CD4-positive, alpha-beta T cell (primary cell): ENCODE measurements at places on chromosomes 12 and 14. TPM values are rescaled to one million over a fixed set of nuclear protein-coding genes. Genes with fewer than 3 reads are reported as not detected.
A peak's percentile ranks its signal among the peaks of the same experiment; 100 is the strongest.

DNA sequence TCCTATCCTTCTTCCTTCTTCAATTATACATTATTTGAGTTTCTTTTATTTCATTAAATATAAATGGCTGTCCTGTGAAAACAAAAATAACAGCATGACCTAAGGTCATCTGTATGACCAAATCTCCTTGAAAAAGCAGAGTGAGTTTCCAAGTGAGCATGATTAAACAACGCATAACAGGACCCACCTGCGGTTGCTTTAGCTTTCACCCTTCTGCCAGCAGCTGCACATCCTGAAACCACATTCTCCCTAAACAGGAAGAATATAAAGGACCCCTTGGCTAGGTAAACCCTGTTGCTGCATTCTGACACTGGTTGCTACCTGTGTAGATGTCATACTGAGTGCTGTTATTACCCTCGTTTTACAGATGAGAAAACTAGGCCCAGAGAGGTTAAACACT, 42.8 kb upstream of the CPM start:
- H3K27ac ChIP-seq: no peak overlapping the region
- H3K4me3 ChIP-seq: no peak overlapping the region
- no peaks in the 10 kb centered on the region for H3K36me3 ChIP-seq
- no peak for DNase-seq
- no peaks in the 10 kb centered on the region for H3K4me1 ChIP-seq
- H3K27me3 ChIP-seq: no peaks in the 10 kb centered on the region

Gene PROX2
- total RNA-seq: 0.25 TPM

Gene CCDC38
- not detected for total RNA-seq

- peak; percentile 35 for DNase-seq
- no peak overlapping the region for H3K27ac ChIP-seq
- no peak overlapping the region for H3K4me3 ChIP-seq
- H3K36me3 ChIP-seq: no peaks in the 10 kb centered on the region
Measured at GRCh38 chr12:117587631-117588287, 226.3 kb upstream of the NOS1 start.

- H3K27ac ChIP-seq: peak overlapping the region; percentile 57
- H3K27me3 ChIP-seq: no peaks in the 10 kb centered on the region
Measured at GRCh38 chr14:104694991-104695659, 5.7 kb downstream of the INF2 start.

- peak overlapping the region; percentile 60 for H3K4me3 ChIP-seq
- no peaks in the 10 kb centered on the region for H3K36me3 ChIP-seq
- no peak overlapping the region for H3K27ac ChIP-seq
- H3K4me1 ChIP-seq: peaks cover 18% of the 10 kb centered on the region
- peaks cover 11% of the 10 kb centered on the region for H3K27me3 ChIP-seq
Measured at GRCh38 chr14:64294672-64295413, 672 bp upstream of the ESR2 start.

DNA sequence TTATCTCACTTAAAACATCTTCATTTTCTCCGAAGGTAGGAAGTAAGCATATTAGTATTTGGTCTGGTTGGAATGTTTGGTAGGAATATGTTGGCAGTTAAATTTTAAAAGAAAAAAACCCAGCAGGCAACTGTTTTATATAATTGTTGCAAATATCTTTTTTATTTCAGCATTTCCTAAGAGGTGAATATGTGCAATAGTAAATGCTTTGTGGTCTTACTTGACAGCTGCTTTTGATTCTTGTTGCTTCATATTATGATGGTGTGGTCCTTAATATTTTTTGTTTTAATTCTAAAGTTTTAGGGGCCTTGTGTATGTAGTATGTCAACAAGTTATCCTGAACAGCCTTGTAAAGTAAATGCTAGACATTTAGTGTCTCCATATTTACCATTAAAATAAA, 6.3 kb downstream of the TRAFD1 start:
- H3K27me3 ChIP-seq: no peaks in the 10 kb centered on the region
- H3K36me3 ChIP-seq: peaks cover 41% of the 10 kb centered on the region
- DNase-seq: no peak
- H3K4me3 ChIP-seq: no peak overlapping the region

DNA sequence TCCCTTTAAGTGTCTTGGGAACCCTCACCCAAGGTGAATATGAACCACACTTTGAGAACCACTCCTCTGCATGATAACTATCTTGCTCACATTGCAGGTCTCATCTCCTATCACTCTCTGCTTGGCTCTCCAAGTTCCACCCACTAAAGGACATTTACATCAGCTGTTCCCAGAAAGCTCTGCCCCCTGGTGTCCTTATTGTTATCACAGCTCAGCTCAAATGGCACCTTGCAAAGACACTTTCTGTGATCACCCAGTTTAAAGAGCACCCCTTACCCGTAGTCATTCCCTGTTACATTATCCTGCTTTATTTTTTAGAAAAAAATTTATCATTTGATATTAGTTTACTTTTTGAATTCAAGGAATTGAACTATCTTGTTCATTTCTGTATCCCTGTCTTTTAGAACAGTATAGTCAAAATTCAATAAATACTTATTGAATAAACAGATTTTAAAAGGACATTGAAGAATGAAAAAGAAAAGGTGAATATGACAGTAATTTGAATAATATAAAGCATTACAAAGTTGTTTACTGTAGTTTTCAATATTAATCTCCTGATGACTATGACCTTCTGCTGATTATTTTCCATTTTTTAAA, 20.5 kb upstream of the GUCY2C start:
- H3K4me1 ChIP-seq: no peaks in the 10 kb centered on the region
- peak; percentile 76 for DNase-seq
- no peaks in the 10 kb centered on the region for H3K27me3 ChIP-seq
- no peak overlapping the region for H3K4me3 ChIP-seq

Gene LMNTD1
- not detected for total RNA-seq

GRCh38 chr14:100203962-100204834, 34.7 kb upstream of the YY1 start:
- H3K4me3 ChIP-seq: no peak overlapping the region
- no peaks in the 10 kb centered on the region for H3K27me3 ChIP-seq
- no peak for DNase-seq

- H3K27ac ChIP-seq: no peak overlapping the region
- no peak overlapping the region for H3K4me3 ChIP-seq
- H3K27me3 ChIP-seq: no peaks in the 10 kb centered on the region
- H3K36me3 ChIP-seq: no peaks in the 10 kb centered on the region
Measured at GRCh38 chr12:102694903-102695302, 214.5 kb upstream of the IGF1 start.

Gene KCNA5
- not detected for total RNA-seq

Gene SLC38A2
- total RNA-seq: 222 TPM

DNA sequence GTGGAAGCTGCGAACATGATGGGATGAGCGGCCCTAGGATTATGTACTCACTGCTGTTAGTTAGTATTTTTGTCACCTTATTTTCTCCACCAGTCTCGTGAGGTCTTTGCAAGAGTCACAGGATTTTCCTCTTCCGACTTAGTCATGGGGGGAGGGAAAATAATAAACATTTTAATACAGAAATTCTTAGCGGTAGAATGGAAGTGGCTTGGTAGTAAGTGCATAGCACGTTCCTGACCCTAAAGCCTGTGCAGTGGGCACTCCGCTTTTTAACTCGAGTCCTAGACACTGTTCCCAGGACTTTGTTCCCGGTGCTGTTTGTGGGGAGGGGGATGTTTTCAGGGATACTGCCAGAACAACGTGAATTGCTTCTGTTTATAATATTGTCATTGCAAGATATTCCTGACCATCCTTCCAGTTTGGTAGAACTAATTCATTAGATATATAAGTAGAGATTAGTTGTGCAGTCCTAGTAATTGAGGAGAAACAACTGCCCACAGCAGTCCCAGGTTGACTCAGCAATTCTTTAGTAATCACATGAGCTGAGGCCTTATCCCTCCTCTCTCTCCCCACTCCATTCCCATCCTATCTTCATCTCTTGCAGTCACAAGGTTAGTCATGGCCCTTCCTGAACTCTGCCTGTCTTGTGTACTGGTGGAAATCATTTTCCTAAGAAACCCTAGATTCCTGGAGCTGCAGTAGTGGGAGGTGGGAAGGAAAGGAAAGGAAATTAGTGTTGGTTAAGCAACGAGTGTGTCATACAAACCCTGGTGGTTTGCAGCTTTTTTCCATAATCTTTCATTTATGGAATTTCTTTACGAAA, 799 bp downstream of the SLC38A6 start:
- DNase-seq: no peak
- peak overlapping the region; percentile 79 for H3K27ac ChIP-seq
- peaks cover 9% of the 10 kb centered on the region for H3K36me3 ChIP-seq
- peaks cover 17% of the 10 kb centered on the region for H3K4me1 ChIP-seq

DNA sequence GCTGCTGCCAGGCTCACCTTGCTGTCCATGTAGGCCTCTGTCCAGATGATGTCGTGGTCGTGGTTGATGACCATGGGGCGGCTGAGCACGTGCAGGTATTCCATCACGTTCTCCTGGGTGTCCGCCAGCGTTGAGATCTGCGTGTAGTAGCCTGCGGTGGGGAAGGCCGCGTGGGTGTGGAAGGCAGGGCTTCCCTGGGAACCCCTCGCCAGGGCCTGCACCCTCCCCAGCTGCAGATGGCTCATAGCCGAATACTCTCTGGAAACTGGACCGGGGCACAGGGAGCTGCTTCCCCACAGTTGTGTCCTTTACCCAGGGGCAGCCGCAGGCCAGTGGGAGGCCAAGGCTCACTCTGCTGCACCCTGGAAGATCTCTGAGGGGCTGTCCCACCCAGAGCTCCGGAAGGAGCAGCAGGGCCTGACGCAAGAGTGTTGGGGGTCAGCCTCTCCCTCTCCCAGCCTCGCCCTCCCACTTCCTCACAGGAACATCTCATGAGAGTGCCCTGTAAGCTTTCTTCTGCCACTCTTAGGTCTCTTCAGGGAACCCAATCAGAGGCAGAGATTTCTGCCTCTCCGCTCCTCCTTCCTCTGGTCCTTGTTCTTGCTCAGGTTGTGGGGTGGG, 35.5 kb downstream of the CACNA2D4 start:
- no peaks in the 10 kb centered on the region for H3K36me3 ChIP-seq
- H3K4me1 ChIP-seq: no peaks in the 10 kb centered on the region
- no peaks in the 10 kb centered on the region for H3K27me3 ChIP-seq
- H3K4me3 ChIP-seq: no peak overlapping the region
- no peak overlapping the region for H3K27ac ChIP-seq

Gene CD163L1
- total RNA-seq: not detected

Gene TMEM253
- not detected for total RNA-seq

DNA sequence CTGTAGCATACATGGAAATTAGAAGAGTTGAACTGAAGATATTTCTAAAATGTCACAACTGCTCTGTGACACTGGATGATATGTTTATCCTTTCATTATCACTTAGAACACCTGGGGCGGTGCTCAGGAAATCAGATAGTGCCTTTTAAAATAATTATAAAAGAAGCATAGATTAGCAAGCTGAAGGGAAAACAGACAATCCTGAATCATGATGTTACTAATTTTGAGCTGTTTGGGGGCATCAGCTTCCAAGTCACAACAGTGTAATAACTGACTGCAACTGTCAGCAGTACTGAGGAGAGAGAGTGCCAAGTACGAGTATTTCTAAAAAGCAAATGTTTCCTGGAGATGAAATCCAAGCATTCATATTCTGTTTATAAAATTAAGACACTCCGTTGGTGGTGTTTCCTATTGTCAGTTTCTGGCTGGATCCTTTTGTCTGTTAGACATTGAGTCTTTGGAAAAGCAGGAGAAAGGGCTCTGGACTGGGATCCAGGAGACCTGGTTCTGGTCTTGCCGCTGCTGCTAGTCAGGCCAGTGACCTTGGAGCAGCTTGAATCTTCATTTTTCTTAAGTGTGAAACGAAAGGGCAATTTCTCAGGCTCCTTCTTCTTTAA, 380.1 kb downstream of the EGLN3 start:
- H3K4me3 ChIP-seq: no peak overlapping the region
- H3K4me1 ChIP-seq: no peaks in the 10 kb centered on the region
- no peak overlapping the region for H3K27ac ChIP-seq
- no peaks in the 10 kb centered on the region for H3K27me3 ChIP-seq
- no peak for DNase-seq

- H3K27ac ChIP-seq: no peak overlapping the region
- no peaks in the 10 kb centered on the region for H3K36me3 ChIP-seq
Measured at GRCh38 chr12:131129839-131130238, 176.1 kb downstream of the ADGRD1 start.

DNA sequence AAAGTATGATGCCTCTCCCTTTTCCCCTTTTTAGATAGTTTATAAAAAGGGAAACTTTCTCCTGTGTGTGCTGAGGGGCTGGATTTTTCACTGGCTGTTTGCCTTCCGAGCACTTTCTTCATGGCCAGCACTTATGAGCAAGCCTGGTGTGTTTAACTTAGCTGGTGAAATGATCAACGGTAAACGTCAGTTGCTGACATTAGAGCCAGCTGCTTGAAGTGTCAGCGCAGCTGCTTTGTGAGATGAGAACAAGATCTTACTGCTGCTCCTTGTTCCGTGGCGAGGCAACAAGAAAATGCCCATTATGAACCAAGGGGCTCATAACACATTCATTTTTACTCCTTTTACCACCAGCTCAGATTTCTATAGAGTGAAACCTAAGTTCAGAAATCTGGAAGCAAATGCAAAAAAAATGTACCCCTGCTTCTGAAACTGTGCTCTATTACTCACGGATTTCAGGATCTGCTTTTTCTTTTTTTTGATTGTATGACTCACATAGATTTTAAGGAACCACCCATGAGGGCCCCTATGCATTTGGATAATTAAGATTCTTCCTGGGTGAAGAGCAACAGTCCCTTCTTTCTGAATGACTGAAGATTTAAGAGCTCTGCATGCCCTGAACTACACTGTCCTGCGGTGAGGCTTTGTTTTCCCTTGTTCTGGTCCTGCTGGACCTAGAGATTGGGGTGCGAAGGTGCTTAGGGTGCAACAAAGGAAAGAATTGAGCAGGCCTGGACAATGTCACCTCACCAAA, 74.3 kb upstream of the CPM start:
- no peaks in the 10 kb centered on the region for H3K27me3 ChIP-seq
- H3K4me1 ChIP-seq: no peaks in the 10 kb centered on the region
- no peak overlapping the region for H3K27ac ChIP-seq
- DNase-seq: no peak
- no peak overlapping the region for H3K4me3 ChIP-seq
